Stimulated activated CD4-positive, alpha-beta T cell treated with anti-CD3 and anti-CD28 coated beads, Interleukin-2, amount 100 ng/mL, for 24 hours (primary cell): ENCODE measurements at places on chromosomes 2 and 18.

- peak; percentile 38 for DNase-seq
Observed at GRCh38 chr2:88692187-88692586, 714 bp downstream of the RPIA start.

GRCh38 chr2:19611491-19612332 is 253.3 kb upstream of the OSR1 start:
- no peak for DNase-seq

GRCh38 chr2:122007126-122007525 is 251.7 kb downstream of the TSN start:
- no peak for DNase-seq

- no peak for DNase-seq
Observed at GRCh38 chr2:95539836-95540235, 52.0 kb upstream of the TRIM43 start.

GRCh38 chr2:229752970-229753729 is 38.8 kb upstream of the DNER start:
- no peak for DNase-seq

GRCh38 chr2:51960841-51961335 is 929.0 kb upstream of the NRXN1 start:
- no peak for DNase-seq

DNA sequence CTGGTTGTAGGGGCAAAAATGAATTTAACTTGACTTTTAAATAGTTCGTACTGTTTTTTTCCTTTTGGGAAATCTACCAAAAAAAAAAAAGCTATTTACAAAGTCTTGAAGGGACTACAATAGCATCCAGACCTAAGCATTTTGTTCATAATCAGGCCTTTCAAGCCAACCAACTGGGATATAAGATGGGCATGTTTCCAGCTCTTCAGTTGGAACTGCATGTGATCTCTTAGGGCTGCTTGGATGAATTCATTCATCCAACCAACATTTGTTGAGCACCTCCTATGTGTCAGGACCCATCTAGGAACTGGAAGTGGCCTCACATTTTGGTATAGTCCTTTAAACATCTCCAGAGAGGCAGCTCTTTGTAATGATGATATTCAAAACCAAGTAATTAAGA is 98.6 kb downstream of the AAK1 start:
- DNase-seq = no peak

DNA sequence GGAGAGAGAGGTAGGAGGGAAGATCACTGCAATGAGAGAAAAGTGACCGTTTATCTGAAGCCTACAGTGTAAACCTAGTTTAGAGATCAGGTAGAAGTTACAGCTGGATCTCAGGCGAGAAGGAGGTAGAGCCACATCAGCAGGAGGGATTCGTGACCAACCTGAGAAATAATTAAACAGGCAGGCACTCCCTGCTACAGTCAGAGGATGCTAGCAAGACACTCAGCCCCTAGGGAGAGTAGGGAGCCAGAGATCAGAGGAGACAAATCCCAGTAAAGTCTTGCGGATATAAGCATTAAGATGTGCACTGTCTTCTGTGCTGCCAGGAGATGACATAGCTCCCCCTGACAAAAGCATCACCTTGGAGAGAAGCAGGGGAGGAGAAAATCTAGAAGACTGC is 629.1 kb upstream of the SLC39A10 start:
- DNase-seq = no peak

DNA sequence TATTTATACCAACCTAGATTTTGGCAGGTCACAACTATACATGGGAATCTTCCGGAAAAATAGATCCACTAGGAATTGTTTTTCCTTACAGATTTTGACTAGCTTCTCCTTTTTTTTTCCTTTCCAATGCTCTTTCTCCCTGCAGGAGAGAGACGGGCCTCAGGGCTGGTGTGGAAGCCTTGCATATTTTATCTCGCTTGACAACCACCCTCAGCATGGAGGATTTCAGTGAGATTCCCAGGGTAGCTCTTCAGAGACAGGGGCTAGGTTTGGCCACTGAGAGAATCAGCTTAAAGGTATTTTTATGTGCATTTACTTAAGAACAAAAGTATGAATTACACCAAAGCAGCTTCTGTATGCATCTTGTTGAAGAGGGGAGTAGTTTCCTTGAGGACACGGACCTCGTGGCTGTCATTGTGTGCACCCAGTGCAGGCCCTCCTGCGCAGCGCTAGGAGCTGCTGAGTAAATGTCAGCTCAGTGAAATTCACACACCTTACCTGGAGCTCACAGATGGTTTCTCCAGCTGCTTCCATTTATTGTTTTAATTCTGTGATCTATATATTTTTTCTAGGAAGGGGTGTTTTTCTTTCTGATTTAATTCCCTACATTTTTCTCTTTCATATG is 54.4 kb downstream of the TRAPPC12 start:
- no peak for DNase-seq

DNA sequence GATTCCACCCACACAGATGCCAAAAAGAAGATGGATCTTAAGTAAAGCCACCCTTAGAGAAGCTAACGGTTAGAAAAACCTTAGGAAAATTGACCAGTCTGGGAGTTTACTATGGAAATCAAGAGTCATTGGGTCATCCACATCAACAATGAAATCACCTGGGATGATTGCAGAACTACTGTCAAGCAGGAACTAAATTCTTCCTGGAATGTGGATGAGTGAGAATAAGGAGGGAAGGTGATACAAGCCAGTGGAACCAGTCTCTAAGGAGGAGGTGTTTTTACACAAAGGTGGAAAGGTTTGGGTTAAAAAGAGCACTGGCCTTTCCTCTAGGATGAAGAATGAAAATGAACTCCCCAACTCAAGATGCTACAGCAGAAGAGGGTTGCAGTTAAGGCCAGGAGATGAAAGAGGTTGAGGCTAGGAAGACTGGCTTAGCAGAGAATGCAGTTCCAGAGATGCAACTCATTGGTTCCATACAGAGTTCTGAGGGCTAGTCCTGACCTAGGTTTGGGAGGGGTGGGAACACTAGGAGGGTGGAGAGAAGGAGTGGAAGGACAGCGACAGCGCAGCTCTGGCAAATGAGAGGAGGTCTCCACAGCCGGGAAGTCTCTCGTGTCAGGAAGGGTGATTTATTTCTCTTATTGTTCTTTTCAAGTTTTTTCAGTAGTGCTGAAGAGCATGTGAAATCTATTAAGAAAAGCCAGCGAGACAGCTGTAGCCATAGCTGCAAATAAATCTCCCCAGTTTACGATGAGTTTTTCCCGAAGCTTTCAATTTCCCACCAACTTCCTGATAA is 27.7 kb upstream of the KDM3A start:
- no peak for DNase-seq

DNA sequence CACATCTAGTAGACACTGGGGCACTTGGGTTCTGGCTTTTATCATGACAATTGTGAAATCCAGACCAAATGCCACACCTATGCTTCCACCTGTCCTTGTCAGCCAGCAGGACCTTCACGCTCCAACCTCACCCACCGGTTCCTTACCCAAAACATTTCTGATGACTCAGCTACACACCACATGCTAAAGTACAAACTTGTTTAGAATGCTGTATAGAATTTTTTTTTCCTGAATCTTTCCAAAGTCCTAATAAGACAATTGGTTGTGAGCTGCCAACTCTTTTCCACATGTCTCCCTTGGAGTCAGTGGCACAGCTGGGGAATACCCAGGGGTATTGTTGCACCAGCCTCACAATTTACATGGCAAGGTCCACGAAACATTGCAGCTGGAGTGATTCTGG is 75.5 kb upstream of the LPIN2 start:
- no peak for DNase-seq

GRCh38 chr2:159086342-159086741 is 117.9 kb downstream of the TANC1 start:
- no peak for DNase-seq

DNA sequence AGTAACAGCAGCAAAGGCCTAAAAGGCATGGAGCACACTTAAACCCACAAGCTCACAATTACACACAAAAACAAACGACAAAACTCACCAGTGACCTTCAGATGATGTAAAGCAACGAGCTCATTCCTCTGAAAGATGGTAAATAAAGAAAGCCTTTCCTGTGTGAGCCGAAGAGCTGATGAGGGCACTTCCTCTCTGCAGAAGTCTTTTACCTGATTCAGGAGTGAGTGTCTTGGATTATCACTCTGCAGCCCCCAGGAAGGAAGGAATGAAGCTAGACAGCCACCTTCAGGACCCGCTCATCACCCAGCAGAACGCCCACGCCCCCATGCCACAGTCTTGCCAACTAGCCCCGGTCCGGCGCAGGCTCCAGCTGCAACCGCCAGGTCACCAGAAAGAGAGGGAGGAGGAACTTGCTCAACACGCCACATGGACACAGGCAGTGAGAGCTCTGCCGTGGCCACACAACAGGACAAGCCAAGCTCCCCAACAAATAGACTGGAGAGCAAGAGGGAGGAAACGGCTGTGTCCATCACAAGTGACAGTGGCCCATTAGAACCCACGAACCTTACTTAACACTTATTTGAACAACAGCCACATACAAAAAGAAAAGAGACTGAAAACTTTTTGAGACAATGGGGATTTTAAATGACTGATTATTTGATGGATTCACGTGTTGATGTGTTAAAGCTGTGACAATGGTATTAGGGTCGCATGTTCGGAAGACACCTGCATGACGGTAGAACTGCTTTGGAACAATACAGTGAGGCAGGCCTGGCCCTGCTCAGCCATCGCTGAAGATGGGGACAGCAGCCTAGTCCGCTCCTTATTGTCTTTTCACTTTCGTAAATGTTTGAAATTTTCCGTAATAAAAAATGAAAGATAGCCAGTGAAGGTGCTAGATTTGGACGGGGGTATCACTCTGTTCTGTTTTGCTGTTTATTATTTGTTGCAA is 127.3 kb downstream of the HDAC4 start:
- DNase-seq = no peak

DNA sequence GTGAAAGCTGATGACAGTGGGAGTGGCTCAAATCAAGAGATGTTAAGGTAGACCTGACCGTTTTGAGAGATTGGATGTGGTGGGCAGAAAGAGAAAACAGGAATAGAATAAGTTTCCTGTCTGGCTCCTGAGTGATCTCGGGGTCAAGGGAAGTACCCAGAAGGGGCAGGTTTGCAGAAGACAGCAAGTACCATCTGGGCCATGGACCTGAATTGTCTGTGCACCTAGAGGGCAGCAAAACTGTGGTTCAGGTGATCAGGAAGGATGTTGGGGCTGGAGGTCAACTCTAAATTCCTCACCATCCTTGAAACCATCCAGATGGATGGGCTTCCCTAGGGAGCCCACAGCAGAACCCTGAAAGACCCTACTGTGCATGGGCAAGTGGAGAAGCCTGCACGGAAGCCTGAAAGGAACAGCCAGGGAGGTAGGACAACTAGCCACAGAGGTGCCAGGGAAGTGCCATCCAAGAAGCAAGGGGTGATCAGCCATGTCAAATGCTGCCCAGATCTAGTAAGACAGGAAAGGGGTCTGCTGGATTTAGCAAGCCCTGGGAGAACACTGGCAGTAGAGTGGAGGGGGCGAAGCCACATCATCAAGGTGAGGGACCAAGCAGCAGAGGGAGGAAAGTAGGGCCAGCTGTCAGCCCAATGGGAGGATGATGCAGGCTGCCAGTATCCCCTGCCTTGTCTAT is 8.0 kb downstream of the TEX261 start:
- DNase-seq = no peak

DNA sequence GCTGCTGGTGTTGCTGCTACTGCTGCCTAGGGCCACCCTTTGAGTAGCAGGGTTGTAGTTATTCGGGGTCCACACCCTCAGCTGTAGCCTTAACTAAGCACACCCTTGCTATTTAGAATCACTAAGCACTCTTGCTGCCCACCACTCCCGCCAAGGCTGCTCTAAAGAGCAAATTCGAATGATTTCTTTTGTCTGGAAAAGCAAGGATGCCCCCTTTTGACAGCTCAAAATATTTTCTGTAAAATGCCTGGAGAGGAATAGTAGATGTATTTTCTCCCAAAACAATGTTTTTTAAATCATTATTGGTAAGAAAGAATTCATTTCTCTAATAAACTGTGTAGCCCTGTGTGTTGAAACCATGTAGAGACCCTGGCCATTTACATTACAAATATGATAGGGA is 80.8 kb upstream of the PAPOLG start:
- DNase-seq = no peak

- DNase-seq = no peak
Observed at GRCh38 chr18:45677276-45677807, 46.6 kb upstream of the SLC14A1 start.

- DNase-seq = no peak
Observed at GRCh38 chr2:241906826-241907570, 37.5 kb downstream of the RTP5 start.
